ENCODE measurements at places on chromosomes 2 and 18.

DNA sequence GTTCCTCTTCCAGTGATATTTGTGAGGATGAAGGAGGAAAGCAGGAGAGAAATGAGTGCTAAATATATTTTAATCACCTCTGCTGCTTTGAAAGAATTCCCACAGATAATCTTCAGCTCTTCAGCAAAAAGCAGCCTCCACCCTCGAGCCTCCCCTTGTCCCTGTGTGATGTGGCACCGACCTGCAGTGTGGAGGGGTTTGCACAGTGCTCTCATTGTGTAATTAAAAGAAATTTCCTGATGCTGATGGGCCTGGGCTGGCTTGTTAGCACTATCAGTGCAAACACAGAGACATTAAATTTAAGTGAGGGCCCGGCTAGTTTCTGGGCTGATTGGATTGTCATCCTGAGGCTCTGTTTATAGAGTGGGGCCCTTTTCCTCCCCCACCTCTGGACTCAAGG, 53.4 kb downstream of the KIF5C start:
- DNase-seq: no peak

DNA sequence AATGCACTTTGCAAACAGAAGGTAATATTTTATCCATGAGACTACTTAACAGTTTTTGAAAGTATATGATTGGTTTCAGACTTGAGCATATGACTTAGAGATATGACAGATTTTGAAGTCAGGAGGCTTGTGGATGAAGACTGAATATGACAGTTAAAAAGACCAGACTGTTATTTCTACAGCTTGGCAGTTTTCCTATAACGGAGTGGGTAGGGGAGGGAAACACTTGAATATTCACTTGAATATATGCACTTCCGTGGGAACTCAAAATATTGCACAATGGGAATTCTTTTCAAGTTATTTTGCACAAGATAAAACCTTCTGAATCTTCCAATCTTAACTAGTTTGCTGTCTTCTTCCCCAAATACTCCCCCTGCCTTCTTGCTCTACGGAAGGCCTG, 64.6 kb upstream of the ACKR3 start:
- no peak for DNase-seq

- DNase-seq: no peak
Observed at GRCh38 chr18:76499637-76500340, 4.7 kb upstream of the ZNF516 start.

- DNase-seq: no peak
Observed at GRCh38 chr2:85340034-85340892, 12.5 kb upstream of the TGOLN2 start.

- DNase-seq: no peak
Observed at GRCh38 chr2:8432706-8433336, 249.0 kb upstream of the ID2 start.

DNA sequence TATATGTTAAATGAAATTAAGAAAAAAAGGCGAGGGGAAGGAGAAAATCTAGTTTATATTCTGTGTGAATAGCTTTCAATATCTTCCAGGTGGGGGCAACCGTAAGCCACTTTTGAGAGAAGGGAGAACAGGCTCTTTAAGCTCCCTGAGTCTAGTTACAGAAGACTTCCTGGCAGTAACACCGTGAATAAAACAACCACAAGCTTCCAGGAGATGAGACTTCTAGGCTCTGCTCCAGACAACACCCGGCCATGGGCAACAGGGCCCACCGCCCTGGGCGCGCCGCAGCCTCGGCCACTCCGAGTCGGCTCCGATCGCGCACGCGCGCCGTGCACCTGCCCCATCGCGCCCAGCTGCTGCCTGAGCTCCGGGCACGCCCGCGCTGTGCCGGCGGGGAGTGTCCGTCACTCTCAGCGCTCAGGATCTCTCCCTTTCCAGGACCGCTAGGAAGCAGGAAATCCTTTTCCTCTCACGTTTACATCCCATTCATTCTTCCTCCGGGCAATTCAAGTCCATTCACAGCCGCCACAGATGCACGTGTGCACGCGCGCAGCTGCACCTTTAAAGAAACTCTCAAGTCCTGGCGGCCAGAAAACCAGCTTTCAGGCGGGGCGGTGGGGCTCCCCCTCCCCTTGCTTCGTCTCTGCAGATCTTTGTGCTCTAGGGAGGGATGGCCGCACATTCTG, 19.4 kb upstream of the PAX3 start:
- DNase-seq: peak; percentile 57

DNA sequence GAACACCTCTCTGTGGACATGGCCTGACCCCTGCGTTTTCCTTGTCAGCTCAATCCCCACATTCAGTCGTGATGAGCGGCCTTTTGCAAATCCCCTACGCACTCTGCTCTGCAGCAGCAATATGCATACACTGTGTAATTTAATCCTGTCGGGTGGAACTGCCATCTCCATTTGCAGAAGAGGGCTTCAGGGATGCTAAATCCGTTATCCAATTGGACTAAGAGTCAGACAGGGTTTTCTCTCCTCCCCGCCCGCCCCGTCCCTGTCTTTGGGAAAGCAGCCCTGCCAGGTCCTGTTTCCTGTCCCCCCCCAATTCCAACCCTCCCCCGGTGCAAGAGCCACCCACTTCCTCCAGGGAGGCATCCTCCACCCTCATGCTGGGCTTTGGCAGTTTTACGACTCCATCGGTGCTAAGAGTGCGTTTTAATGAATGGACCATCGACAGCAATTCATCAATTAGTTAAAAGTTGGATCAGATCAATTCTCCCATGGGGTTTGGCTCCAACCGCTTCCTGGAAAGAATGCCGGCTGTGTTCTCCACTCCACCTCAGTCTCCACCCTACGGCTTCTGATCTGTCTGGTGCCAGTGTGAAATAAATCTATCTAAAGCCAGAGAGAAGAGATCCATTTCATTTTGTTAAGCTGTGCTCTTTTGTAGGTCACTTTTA, 53.5 kb upstream of the ASAP2 start:
- no peak for DNase-seq

DNA sequence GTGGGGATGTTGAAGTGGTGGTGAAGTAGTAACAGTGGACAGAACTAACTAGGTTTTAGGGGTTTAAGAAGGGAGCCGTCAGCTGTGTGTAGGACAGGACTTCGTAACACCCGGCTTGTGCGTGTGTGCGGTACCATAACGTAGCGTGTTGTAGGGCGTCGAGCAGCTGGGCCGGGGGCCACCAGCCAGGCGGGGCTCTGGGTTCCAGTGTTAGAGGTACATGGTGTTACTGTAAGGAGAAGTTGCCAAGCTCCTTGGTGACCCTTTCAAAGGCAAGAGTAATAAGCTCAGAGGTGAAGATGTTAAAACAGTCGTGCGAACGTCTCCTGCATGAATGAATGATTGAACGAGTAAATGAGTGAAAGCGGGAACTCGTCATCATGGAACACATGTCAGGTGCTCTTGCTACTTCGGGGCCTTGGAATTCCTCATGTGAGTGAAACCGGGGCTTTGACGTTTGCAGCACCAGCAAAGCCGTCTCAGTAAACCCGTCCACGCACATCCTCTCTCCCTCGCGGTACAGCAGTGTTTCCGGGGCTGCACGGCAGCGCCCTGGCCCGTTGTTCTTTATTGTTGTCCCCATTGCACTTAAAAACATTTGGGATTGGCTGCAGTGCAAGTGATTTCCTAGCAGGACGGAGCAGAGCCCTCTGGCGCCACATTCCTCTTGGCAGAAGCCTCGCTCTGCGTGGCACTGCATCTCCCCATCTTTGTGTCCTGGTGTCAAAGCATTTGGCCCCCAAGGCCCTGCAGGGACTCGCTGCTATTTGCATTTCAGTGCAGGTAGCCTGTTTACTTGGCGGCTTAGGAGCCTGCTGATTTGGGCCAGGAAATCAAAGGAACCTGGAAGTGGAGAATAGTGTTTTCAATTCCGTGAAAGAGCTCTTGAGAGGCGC, 115.0 kb downstream of the GBX2 start:
- no peak for DNase-seq

DNA sequence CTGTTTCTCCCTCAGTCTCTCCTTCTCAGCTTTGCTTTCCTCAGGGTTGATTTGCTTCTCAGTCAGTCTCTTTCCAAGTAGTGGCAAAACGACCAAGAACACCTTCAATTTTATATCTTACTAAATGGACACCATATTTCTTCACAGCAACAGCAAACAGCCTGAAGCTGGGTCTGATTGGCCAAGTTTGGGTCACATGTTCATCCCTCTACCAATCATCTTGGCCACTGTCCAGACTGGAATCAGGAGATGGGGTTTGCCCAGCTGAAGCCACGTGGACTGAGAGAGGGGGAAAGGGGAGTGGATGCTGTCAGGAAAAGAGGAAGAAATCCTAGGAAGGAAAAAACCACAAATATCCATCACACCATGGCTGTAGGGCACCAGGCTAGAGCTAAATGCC, 42.0 kb upstream of the ACMSD start:
- no peak for DNase-seq

GRCh38 chr18:47081578-47081977, 46.2 kb upstream of the ELOA2 start:
- no peak for DNase-seq

DNA sequence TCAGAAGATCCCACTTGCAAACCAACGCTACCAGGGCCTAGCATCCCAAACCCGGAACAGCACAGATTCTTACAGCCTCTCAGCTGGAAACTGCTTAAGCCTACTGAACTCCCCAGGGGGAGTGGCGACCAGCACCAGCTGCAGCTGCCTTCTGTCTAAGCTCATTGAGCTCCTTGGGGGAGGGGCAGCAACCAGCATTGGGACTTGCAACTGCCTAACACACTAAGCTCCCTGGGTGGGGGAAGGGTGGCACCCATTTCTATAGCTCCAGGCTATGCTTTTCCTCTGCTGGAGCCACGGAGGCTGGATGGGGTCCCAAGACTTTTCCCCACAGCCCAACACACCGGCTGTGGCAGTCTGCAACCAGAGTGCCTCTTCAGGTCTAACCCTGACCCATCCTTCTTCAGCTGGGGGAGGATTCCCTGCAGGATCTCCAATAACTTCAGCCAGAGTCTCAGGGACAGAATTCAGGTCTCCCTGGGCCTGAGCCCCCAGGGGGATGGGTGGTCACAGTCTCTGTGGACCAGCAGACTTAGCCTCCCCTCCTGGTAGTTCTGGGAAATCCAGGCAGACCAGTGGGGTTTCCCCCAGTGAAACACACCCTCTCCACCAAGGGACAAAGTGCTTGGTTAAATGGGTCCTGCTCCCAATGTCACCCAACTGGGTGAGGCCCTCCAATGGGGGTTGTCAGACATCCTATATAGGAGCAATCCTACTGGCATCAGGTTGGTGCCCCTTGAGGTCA, 45.9 kb upstream of the ITGA4 start:
- DNase-seq: no peak

DNA sequence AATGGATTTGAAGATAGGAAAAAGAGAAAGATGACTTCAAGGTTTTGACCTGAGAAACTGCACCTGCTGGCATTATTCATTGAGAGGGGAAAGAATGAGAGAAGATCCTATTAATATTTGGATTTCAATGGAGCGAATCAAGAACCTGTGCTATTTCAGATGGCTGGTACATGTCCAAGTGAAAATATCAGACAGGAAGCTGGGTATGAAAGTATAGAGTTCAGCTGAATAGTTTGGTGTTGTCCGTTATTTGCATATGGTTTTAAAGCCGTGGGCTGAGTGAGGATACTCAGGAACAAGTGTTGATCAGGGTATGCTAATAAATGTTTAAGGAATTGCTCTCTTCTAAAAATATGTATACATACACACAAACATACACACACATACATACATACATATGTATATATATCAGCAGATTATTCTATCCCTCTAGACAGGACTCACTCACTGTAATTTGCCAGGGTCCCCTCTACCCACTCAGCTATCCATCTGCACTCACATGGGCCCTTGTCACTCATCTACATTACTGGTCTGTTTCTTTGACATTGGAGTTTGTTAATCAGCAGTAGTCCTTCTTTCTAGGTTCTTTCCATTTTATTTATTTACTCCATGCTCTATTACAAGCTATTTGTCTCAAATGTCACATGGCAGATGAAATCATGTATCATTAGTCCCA, 33.9 kb upstream of the IKZF2 start:
- no peak for DNase-seq

GRCh38 chr18:26999797-27000196, 134.3 kb upstream of the AQP4 start:
- no peak for DNase-seq

DNA sequence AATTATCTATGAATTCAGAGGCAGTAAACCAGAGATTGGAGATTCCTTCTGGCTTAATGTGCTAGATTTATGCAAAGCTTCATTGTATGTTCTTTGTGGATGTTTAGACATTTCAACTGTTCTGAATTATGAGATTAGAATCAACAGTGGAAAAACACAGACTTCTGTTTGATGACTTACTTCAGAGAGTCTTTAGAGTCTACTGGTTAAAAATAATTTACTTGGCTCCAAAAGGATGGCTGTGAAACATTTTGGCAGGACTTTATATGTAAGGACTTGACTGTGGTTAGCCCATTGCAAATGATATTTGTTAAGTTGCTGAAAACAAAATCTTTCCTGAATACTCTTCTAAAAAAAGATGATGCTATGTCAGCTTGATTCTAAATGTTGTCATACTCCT, 25.5 kb upstream of the LRRC30 start:
- DNase-seq: no peak

GRCh38 chr18:77250926-77251729, 1.5 kb downstream of the GALR1 start:
- no peak for DNase-seq

DNA sequence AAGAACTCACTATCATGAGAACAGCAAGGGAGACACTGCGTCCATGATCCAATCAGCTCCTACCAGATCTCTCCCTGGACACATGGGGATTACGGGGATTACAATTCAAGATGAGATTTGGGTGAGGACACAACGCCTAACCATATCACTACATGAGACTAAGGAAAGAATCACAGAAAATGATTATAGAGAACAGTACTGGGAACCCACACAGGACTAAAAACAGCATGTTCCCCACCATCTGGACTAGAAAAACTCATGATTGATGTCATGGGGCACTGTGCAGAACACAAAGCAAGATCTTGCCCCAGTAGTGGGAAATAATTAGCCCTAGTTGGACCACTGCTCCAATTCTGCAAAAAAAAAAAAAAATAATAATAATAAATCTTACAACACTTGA, 63.5 kb downstream of the HIBCH start:
- DNase-seq: no peak

DNA sequence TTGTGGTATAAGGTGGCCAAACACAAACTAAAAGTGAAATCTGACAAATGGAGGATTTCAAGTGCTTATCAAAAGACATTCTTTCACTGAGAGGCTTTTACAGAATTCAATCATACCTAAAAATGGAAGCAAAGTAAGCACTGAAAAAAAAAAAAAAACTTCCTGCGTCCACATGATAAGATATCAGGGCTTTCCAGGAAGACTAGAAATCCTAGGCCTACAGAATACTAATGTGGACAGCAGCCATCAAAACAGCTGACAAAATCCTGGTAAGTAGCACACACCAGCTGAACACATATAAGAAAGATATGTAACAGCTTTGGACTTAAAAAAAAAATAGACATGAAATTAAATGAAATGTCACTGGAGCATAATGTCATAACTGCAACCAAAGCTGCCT, 178.2 kb downstream of the SUCLG1 start:
- no peak for DNase-seq

GRCh38 chr2:138087751-138088593, 123.7 kb downstream of the HNMT start:
- DNase-seq: no peak

GRCh38 chr2:12797815-12798214, 81.1 kb downstream of the TRIB2 start:
- DNase-seq: no peak

Data from NCI-H460 (cell line).